NCI-H460 (cell line): ENCODE measurements at places on chromosomes 6 and 20. TPM values are rescaled to one million over a fixed set of nuclear protein-coding genes. Genes with fewer than 3 reads are reported as not detected.

The HRH3 gene
- not detected in 2 replicates for total RNA-seq

The SCGN gene
- total RNA-seq, result not detected in 2 replicates

GRCh38 chr6:33164176-33164575 lies 28.1 kb downstream of the COL11A2 start:
- DNase-seq, result no peak

- DNase-seq, result no peak
Observed at GRCh38 chr6:130189531-130190397, 33.0 kb downstream of the SAMD3 start.

DNA sequence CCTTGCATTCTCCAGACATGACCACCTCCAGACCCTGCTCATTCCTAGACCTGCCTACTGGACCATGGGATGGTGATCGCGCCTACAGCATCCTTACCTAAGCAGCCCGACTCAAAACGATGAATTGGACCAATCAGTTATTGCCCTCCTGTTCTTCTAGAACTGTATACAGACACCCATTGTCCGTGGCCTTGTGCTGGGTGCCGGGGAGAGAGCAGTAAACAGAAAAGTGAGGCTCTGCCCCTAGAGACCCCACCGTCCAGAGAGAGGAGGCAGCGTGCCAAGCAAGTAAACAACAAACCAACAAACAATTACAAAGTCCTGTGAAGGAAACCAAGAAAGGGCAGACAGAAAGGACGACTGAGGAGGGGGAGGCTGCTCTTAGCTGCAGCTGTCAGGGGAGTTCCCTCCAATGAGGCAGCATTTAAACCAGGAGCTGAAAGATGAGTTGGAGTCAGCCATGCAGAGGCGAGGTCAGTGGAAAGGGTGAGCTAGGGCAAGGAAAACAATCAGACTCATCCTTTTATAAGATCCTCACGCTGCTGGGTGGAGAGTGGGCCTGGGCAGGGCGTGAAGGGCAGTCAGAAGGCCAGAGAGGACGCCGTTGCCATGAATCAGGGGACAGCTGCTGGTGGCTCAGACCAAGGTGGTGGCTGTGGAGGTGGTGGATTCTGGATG lies 37.6 kb upstream of the BLCAP start:
- DNase-seq, result no peak

DNA sequence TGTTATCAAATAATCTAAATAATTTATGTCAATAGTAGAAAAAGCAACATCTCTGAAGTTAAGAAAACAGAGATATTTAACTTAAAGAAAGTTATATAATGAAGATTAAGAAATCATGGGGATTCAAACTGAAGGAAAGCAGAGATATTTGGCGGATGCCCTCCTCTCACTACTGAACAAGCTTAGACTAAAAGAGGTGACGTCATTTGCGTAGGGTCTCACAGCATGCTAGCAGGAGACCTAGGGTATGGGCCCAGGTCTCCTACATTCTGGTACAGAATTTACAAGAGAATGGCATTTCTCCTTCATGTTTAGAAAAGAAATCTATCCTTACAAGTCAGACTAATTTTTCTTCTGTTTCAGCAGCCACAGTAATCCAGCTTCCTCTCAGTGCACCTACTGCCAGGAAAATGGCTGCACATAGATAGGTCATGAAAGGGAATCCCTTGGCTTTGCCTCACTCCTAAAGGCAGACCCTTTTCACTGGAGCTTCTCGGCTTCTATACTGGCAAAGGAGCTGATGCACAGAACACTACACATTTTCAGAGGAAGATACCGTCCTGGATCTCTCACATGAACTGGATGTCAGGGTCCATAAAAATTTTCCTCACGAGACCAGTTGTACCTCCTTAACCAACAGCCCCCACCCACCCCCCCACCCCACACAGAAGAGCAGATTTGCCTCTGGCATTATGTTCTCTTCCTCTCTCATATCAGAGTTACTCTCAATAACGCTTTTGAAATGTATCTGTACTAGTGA lies 41.8 kb upstream of the DST start:
- no peak for DNase-seq

The FIG4 gene
- 7.6 and 9.7 TPM in 2 replicates for total RNA-seq

DNA sequence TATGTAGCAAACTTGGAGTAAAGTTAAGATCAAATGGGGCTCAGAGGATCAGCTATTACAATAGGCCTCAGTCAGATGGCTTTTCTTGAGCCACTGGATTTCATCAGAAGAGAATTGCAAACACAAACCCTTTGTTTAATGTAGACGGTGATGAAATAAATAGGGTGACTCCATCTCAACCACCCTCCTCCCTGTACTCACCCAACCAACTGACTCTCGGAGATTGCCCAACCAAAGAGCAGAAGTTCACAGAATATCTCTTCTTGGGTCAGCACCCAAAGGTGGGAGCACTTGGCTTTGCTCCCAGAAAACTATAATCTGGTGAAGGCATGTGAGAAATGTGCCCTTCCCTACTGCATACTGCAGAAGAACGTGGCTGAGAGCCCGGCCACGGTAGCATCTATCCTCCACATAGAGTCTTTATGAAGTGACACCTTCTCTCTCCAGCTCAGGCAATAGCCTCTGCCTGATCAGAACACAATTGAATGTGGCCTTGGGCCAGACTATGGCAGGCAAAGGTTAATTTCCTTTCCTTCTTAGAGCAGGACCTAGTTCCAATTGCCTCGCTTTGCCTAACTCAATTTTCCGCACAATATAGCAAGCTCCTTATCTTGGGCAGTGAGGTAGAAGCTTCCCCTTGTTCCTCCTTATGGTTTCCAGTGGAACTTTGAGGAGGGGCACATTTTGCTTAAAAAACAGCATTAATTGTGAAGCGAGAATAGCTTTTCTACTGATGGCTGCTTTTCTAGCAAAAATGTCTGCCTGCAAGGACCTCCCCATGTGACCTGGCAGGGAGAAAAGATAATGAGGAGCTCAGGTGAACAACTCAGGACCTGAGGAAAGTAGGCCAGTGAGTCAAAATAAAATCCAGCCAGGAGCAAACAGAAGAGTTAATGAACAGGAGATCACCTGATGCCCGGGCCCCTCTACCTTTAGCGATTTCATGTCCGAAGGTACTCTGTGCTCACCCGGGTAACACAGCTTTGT lies 79.4 kb downstream of the GFOD1 start:
- peak; percentile 26 for DNase-seq

The HLA-DOA gene
- not detected in 2 replicates for total RNA-seq

DNA sequence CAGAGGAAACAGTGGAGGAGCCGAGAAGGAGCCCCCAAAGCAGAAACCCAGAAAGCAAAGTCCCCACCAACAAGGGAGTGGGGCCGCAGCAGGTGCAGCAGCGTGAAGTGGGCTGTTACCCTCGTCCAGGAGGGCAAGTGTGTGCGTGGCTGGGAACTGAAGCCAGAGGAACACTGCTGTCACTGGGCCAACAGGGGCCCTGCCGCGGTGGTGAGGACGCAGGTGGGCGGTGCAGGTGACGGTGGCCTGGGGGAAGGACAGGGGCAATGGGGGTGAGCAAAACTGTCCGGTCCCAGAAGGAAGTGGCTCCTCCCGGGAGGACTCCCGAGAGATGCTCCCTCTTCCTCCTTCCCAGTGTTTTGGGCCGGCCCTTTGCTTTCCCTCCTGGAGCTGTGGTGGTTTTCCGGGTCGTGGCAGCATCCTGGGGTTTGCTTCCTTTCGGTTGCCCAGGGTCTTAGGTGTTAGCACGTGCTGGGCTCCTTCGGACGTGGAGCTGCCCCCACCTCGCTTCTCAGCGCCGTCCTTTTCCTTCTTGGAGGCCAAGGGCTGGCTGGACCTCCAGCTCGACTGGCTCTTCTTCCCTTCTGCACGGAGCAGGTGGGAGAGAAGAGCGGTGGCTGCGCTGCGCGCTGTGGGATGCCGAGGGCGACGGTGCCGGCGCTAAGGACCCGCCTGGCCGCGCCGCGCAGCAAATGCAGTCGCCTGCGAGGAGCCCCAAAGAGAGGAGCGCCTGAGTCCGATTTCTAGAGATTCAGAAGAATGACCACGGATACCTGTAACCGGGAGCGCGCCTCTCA lies 62.7 kb upstream of the SLC2A12 start:
- no peak for DNase-seq

GRCh38 chr20:62716198-62716940 lies 7.7 kb downstream of the NTSR1 start:
- no peak for DNase-seq

GRCh38 chr6:87897663-87898062 lies 150.0 kb upstream of the SPACA1 start:
- no peak for DNase-seq

GRCh38 chr20:10954137-10954840 lies 280.5 kb upstream of the JAG1 start:
- DNase-seq, result no peak

The IL20RA gene
- total RNA-seq, result 0.02 TPM in 1 of 2 replicates, not detected in the other

DNA sequence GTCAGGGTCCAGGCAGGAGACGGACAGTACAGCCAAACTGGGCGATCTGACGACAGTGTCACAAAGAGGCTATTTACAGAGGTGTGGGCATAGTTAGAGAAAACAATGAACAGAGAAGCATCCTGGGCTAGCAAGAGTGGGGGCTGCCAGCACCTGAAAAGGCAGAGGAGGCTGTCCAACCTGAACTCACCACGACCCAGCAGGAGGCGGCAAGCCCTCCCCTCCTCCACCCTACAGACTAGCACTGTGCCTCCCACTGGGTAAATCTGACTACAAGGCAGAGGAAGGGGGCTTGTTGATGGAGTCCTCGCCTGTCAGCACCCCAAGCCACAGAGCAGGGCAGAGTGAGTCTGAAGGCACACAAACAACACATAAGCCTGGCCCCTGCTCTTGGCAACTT lies 52.8 kb upstream of the CDYL start:
- DNase-seq, result no peak

DNA sequence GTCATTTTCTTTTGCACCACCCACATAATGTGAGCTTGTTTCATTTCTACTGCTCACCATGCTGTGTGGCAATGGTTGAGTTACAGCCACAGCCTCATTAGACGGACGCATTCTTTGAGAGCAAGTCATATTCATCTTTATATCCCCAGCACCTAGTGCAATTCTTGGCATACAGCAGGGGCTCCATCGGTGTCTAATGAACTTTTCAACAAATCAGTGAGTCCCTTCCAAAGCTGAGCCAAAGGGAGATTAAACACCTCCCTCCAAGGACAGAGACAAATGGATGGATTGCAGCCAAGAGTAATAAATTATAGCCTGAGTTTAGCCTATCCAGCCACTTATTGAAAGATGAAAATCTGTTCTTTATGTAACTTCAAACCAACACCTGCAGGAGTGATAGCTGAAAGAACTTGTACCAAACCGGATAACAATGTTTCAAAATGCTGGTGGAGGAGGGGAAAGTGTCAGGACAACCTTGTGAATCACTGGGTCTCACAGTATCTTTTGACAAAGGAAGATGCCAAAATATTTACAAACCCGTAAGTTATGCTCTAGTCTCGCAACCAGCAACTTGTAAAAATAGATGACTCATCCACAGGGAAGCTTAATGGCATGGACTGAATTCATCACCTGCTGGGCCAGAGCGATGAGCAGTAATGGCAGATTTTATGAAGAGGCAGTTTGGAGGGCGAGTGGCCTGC lies 139.0 kb downstream of the PXDC1 start:
- DNase-seq, result peak; percentile 60

DNA sequence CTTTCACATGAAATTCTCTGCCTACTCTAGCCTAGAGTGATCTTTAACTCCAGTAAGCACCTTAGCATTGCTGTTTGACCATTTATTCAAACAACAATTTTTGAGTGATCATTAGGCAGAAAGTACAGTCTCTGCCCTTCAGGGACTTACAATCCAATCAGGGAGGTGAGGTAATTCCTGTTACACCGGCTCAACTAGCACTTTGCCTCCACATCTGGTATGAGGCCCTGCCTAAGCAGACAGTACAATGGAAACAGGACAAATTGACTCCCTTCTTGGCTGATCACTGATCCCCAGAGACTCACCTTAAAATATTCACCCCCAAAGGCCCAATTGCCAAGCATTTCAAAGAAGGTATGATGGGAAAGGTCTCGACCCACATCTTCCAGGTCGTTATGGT lies 1.4 kb downstream of the AARS2 start:
- no peak for DNase-seq

- no peak for DNase-seq
Observed at GRCh38 chr6:124040655-124041054, 237.0 kb downstream of the NKAIN2 start.

- DNase-seq, result no peak
Observed at GRCh38 chr6:33742092-33742491, 4.6 kb downstream of the IP6K3 start.

GRCh38 chr6:143361536-143362191 lies 88.8 kb downstream of the ADAT2 start:
- no peak for DNase-seq

DNA sequence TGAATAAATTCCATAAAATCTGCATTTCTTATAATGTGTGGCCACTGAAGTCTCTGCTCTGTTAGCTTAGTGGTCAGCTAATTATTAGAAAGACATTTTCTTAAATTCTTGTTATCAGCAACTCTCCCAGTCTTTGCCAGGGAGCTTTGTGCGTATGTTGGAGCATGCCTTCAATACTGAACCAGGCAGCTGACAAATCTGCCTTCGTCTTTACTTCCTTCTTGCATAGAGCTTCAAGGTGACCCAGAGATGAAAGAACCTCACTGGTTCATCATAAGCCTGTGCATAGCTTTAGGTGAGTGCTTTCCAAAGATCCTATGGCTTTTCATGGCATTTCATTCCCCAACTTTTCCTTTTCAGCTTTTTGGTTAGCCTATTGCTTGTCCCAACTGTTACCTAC lies 43.0 kb upstream of the NELFCD start:
- DNase-seq, result no peak

- DNase-seq, result no peak
Observed at GRCh38 chr6:105163183-105163582, 16.6 kb downstream of the POPDC3 start.

- no peak for DNase-seq
Observed at GRCh38 chr6:143857651-143858050, 6.6 kb upstream of the ZC2HC1B start.

The RAMACL gene
- 0.17 TPM in 1 of 2 replicates, not detected in the other for total RNA-seq

- DNase-seq, result no peak
Observed at GRCh38 chr6:158536891-158537798, 22.7 kb upstream of the TMEM181 start.

DNA sequence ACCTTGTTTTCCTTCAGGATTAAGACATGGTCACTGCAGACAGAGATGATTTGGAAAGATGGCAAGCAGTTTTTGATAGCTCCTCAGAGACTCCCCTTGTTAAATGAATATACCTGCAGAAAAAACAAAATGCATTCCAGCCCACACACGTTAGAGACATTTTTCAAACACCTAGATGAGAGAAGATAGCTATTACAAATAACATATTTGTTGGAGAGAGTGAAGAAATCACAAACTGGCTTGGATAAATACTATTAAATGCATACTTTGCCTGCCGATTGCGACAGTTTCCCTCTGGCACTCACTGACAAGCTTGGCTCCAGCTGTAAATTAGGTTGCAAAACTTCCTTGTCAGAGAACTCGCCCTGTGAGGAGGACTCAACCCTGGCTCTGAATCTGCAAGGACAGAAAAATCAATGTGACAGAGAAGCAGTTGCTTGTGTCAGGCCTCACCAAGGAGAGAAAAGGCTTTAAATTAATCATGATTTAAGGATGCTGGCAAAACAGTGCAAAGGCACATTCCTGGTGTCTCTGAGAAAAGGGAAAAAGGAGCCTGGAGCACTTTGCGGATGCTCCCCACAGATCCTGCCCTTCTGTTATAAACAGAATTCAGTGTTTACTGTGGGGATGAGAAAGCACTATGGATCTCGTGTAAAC lies 423.7 kb upstream of the MARCKS start:
- peak; percentile 46 for DNase-seq

The SLC17A9 gene
- total RNA-seq, result 16.6 and 20.1 TPM in 2 replicates

- no peak for DNase-seq
Observed at GRCh38 chr6:38018755-38019165, 199.2 kb downstream of the ZFAND3 start.

- DNase-seq, result no peak
Observed at GRCh38 chr6:163904186-163904585, 489.7 kb downstream of the QKI start.

- no peak for DNase-seq
Observed at GRCh38 chr20:62891111-62891510, 29.5 kb upstream of the TCFL5 start.
